ENCODE measurements at places on chromosomes 6 and 20.
A peak's percentile ranks its signal among the peaks of the same experiment; 100 is the strongest.

GRCh38 chr20:11972478-11972877 is 54.8 kb downstream of the BTBD3 start:
- no peak for DNase-seq

DNA sequence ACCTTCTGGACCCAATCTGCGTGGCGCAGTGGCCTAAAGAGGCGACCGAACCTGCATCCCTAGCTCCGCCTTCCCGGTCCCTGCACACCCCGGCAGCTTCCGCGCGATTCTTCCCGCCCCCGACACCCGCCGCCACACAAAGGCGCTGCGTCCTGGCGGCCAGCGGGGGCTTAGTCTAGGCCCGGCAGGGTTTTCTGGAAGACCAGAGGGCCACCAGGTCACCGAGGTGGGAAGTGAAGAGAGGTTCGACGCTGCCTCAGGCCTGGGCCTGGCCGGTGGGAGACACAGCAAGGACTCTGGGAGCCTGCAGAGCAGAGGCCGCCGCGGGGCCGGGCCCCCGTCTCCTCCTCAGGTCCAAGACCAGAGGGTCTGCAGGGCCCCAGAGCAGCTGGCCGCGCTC is 154.9 kb downstream of the OR2B2 start:
- peak; percentile 54 for DNase-seq

DNA sequence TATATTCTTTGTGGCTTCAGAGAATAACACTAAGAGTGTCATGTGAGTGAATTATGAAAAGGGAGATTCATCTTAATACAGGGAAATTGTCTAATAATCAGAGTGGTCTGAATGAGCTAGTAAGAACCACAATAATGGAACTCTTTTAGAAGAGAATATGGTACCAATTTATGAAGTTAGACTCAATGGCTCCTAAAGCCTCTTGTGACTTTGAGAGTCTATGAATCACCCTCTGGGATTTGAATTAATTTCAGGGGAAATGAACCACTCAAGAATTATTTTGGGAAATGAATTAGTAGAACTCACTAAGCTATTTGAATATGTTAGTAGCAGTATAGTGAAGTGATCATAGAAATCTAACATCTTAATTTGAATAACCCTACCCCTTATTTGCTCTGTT is 14.3 kb downstream of the PCMT1 start:
- DNase-seq, result no peak

DNA sequence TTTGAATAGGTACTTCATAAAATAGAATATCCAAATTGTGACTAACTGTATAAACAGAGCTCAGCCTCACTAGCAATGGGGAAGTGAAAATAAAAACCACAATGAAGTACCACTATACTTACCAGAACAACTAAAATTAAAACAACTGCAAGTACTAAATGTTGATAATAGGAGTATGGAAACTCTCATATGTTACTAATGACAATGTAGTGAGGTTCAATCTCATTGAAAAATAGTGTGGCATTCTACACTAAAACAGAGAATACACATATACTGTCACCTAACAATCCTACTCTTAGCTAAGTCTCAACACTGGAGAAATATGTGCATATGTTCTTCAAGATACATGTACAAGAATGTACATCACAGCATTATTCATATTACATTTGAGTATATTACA is 132.0 kb upstream of the CARMIL1 start:
- DNase-seq, result no peak

- no peak for DNase-seq
Measured at GRCh38 chr6:4369616-4370015, 234.2 kb upstream of the ECI2 start.

DNA sequence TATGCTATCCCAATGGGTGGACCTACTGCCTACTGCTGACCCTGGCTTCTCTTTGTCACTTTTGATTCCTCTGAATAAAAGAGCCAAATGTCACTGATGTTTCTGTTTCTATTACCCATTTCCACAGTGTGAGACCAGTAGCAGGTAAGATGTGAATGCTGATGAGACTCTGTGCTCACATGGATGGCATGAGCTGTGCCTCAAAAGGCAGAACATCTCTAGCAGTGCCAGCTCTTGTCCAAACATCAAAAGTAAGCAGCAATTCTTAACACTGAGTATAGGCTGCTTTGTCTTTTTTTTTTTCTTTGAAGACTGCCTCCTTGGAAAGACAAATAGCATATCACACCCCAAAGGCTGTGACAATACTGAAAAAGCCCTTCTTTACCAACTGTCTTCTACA is 459.2 kb upstream of the RUNX2 start:
- no peak for DNase-seq

DNA sequence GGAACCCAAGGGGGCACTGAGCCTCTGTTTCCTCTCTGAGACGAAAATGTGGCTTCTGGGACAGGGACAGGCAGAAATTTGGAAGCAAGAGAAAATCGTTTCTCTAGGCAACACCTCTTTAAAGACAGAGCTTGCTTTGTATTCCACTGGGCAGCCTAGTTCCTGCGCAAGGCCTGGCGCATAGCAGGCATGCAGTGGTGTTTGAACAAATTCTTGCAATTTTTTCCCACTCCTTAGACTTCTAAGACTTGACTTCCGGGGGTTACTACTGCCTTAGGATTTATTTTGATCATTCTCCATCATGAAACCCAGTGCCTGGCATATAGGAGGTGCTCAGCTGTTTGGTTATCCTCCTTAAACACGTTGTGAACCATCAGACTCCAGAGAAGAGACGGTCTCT is 249.0 kb upstream of the KCNG1 start:
- no peak for DNase-seq

- no peak for DNase-seq
Measured at GRCh38 chr6:35065870-35066269, 75.3 kb downstream of the TCP11 start.

- DNase-seq, result no peak
Measured at GRCh38 chr6:15326067-15326614, 80.3 kb downstream of the JARID2 start.

- no peak for DNase-seq
Measured at GRCh38 chr6:72371473-72371872, 250.4 kb upstream of the KCNQ5 start.

DNA sequence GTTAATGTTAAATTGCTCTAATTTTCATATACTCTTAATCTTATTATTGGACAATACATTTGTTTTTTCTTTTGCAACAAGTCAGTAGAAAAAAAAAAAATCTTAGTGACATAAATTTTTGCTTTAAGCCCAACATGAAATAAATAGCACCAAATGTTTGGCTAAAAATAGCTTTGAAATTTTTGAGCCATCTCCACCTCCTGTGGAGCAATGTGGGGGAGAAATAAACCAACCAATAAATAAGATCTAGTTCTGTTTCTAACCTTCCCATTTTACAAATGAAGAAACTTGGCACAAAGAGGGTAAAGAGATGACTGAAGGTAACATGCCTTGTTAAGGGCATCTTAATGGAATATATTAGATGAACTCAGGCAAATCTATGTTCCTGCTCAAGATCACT is 91.4 kb downstream of the PRKN start:
- no peak for DNase-seq

GRCh38 chr20:53865901-53866793 is 204.2 kb downstream of the BCAS1 start:
- DNase-seq, result no peak

- DNase-seq, result no peak
Measured at GRCh38 chr20:7858734-7859250, 81.5 kb downstream of the HAO1 start.

DNA sequence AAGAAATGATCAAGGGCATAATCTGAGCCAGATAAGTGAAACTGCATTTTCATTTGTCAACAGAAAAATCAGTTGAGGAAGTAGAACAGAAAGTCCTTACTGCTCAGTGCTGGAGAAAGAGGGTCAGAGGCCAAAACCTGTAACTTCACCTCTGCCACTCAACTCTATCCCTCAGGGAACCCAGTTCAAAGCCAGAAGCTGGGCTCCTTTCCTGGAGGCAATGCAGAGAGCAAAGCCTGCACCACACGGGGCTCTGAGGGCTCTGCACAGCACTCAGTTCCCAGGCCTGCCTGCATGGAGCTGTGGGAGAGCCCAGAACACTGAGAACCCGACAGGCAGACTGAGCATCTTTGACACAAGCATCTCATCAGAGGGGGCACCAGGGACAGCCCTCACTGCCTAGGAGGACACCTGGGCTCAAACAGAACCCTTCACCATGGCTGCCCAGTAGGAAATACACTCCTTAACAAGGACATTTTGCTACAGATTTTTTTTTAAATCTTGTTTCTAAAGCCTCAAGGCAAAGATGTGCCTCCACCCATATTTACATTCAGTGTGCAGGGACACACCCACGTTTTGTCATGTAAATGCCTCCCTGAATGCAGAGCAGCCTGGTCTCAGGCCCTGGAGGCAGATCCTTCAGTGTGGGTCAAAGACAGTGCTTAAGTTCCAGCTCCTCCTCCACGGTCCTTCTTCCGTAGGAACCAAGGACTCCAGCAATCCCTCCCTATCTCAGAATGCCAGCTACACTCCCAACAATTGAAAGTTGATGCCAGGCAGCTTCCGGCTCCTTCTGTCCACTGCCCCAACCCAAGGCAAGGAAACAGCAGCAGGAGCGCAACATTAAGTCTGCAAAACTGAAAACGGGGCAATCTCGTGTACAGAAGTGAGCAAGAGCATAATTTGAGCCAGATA is 6.6 kb downstream of the RNASET2 start:
- DNase-seq, result no peak

GRCh38 chr20:48298851-48299484 is 513.7 kb upstream of the SULF2 start:
- no peak for DNase-seq

DNA sequence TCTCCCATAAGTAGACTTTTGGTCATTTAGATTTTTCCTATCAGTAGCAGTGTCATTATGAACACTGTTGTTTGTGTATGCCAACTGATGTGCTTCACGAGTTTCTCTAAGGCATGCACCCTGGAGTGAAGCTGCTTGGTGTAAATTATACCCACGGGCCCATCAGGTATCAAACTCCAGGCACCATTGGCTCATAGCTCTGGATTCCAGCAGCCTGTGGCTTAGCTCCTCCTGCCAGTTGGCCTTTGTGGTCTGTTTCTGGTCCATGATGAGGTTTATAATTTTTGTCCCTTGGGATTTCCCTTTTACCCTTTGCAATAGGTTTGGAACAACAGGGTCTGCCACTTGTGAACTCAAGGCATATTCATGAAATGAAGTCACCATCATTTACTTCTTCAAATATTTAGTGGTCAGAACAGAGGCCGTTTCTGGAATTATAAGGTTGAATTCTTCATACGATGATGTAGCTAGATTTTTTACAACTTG is 350.5 kb downstream of the PRL start:
- no peak for DNase-seq

DNA sequence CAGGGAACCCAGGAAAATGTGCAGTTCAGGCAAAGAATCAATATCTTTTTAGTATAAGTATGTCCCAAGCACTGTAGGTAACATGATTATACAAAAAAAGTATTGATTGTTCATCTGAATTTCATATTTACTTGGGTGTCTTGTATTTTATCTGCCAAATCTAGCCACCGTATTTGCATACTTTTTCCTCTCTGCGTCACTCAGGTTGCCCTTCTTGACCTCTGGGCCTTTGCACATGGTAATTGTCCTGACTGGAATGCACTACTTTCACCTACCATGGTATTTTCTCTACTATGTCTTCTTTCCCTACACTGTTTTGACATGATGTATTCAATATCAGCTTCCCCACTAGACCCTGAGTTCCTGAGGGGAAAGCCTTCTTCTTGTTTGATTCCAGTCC is 15.2 kb downstream of the GSTA3 start:
- DNase-seq, result no peak

DNA sequence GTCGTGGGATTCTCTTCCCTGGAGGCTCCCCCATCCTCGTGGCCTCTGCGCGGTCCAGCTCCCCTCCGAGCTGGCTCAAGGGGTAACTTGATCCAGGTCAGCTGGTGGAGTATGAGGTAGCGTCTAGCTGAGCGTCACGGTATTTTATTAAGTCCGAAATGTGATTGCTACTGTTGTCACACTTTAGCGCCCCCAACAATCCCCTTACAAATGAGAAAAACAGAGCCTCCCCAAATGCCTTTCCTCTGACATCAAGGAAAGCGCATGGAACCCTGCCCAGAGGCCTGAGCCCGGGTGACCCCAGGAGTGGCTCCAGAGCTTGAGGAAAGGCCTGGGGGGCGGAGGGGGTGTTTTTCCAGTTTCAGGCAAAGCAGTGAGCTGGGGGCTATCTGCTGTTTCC is 192.4 kb downstream of the ZMYND8 start:
- no peak for DNase-seq

DNA sequence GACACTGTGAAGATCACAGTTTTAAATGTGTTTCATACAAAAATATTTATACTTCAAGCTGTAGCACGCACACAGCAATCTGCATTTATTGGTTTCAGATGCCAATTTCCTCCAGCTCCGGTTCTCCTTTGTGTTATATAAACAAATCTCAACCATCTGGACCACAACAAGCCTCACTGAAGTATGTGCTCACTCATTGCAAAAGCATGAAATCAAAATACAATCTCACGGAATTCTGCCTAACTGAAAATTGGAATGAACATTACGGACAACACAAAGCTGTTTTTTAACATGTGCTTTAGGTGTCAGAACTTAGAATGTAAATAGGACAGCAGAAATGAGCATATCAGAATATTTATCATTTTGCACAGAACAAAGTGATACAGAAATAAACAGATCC is 38.0 kb downstream of the RCAN2 start:
- no peak for DNase-seq

GRCh38 chr6:130152908-130153510 is 69.7 kb downstream of the SAMD3 start:
- DNase-seq, result no peak

DNA sequence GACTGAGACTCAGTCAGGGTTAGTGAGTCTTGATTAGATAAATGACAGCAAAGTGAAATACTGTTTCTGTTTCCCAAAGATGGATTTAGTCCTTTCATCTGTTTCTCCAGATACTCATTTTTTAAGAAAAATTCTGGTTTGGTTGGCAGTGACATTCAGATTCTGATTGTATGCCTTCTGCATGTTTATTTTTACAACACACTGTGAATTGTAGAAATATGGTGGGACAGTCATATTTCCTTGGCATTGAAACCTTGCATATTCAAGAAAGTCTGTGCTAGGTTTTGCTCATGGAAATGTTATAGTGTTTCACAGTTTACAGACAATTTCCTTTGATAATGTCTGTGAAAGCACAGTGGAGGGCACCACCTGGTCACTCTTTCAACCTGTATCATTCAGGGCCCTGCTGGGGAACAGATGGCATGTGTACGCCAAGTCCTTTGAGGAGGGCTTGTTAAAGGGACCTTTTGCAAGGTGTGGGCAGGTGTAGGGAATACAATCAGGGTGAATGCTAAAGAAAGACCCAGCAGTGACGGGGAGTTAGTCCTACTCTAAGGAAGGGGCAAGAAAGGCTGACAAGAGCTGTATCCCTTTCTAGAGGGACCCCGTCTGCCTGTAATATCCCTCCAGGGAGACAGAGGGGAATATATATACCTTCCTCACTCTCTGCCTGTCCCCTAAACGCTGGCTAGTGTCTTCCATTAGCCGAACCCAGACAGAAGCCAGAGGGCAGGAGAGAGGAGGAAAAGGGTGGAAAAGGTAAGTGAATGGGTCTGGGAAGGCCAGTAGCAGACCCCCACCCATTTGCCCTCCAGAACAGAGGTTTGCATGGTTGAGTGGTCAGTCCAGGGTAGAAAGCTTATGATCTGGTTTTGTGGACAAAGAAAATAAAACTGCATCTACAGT is 10.2 kb downstream of the PLCB4 start:
- no peak for DNase-seq

Data from activated CD4-positive, alpha-beta T cell treated with anti-CD3 and anti-CD28 coated beads for 4 hours (primary cell).